ENCODE measurements at places on chromosomes 1 and 21. TPM values are rescaled to one million over a fixed set of nuclear protein-coding genes. Genes with fewer than 3 reads are reported as not detected.

Gene LYSMD1
- total RNA-seq: 12.3 TPM

Gene ZBTB17
- total RNA-seq: 23.4 TPM

Gene AQP10
- total RNA-seq: not detected

Gene IL22RA1
- 0.24 TPM for total RNA-seq

Gene CFHR1
- not detected for total RNA-seq

Gene GJA9
- not detected for total RNA-seq

Gene MUTYH
- total RNA-seq: 8.3 TPM

Gene GBP2
- total RNA-seq: 13.1 TPM

Gene CD34
- total RNA-seq: 84.8 TPM

Gene SPRR2B
- not detected for total RNA-seq

Gene ZSCAN20
- total RNA-seq: 4.7 TPM

- no peak for DNase-seq
These were observed 192.9 kb upstream of the PTGFR start for GRCh38 chr1:78297836-78298235.

DNA sequence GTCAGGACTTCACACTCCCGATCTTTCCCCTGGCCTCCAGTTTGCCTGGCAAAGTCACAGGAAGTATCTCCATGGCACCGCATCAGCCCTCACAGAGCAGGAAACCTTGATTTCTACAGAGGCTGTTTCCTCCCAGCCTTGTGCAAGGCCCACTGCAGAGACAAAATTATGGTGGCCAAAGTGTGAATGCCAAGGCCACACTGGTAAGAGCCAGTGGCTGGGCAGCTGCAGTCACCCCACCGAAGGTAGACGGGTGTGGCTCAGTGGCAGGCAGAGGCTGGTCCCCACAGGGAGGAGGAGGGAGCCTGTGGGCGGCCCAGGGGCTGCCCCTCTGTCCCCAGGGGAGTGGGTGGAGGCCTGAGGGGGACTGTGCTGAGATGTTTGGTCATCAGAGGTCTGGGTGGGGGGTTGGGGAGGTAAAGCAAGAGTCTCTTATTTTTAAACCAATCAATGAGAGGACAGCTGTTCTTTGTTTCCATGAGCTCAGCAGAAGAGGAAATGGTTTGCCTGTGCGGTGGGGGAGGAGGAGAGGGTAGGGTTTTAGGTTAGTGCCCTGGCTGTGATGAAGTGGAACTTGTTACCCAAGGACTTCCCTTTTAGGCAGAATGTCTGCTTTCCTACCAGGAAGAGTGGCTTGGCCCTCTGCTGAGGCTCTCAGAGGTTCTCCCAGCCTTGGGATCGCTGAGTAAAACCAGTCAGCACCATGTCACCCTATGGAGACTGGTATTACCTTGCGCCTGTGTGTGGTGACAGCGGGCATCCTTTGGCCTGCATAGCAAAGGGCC lies 18.0 kb upstream of the BTG2 start:
- peak; percentile 83 for DNase-seq

DNA sequence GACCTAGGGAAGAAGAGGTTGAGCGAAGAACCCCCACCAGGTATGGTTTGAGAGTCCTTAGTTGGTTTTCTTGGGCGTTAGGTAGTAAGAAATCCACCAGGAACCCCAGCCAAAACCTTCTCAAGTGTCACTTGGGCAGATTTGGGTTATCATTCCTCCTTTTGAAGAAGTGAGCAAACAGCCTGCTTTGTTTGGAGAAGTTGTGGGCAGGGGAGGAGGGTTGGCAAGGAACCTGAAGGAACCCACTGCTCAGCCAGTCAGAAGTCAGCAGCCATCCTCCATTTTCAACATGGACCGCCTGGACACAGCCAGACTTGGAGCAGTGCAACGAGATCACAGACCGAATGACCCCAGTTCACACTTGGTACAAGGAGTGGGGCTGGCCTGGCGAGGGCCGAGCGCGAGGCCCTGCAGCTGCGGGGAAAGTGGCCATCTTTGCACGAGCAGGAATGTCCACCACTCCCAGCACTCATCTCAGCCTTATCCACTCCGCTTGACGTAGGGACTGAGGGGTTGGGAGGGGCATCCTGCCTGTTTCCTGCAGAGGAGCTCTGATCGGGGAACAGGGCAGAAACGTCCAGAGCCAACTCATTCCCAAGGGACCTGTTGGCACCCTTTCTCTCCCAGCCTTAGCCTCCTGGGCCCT lies 7.2 kb downstream of the ADPRS start:
- no peak for DNase-seq

GRCh38 chr1:77333501-77333900 lies 51.7 kb downstream of the AK5 start:
- DNase-seq: no peak

- DNase-seq: no peak
These were observed 20.5 kb downstream of the SLC19A2 start for GRCh38 chr1:169465281-169465680.

GRCh38 chr1:192147696-192148095 lies 10.6 kb upstream of the RGS18 start:
- DNase-seq: no peak

- peak; percentile 50 for DNase-seq
These were observed 4.0 kb upstream of the LHX8 start for GRCh38 chr1:75129983-75130789.

- no peak for DNase-seq
These were observed 144.3 kb downstream of the NTPCR start for GRCh38 chr1:233094691-233095090.

- no peak for DNase-seq
These were observed 300.3 kb upstream of the B3GALT2 start for GRCh38 chr1:193486671-193487229.

- no peak for DNase-seq
These were observed 75.2 kb upstream of the TEKT2 start for GRCh38 chr1:36008546-36009197.

- DNase-seq: no peak
These were observed 9.9 kb downstream of the KCNJ15 start for GRCh38 chr21:38266732-38267131.

GRCh38 chr1:7294636-7295035 lies 476.5 kb upstream of the VAMP3 start:
- no peak for DNase-seq

DNA sequence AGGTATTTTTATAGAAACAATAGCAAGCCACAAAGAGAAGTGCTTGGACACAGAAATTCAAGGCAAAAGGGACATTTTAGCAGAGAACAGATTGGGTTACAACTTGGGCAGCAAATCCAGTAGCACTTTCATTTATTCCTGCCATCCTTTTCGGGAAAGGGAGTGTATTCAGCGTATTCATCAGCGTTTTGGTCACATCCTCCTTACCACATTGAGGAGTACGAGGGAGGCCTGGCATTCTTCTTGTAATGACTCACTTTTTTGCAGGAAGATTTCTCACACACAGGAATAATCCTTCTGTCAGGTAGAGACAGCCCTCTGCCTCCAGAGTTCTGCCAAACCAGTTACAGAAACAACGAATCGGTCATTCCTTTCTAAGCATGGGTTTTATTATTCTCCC lies 18.1 kb upstream of the FAM78B start:
- no peak for DNase-seq

GRCh38 chr1:171937938-171938337 lies 96.6 kb downstream of the DNM3 start:
- no peak for DNase-seq

- no peak for DNase-seq
These were observed 103.1 kb downstream of the ATP6V1G3 start for GRCh38 chr1:198437332-198437731.

GRCh38 chr1:235019961-235020360 lies 108.7 kb downstream of the TOMM20 start:
- DNase-seq: no peak

GRCh38 chr1:7043719-7044535 lies 258.7 kb downstream of the CAMTA1 start:
- no peak for DNase-seq

DNA sequence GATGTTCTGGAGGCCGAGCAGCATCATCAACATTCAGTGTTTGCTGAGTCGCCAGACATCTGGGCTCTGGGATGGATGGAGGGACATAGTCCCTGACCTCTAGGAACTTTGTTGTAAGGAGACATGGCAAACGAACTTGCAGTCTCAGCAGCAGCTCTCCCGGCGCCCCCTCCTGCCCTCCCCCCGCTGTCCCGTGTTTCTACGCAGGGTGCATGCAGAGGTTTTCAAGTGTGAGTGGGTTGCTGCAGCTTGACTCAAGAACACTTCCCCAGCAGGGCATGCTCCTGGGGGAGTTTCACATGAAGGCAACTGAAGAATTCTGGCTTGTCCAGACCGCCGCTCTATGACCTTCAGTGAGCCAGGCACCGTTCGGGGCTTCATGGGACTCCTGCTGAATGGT lies 121.9 kb downstream of the CAMTA1 start:
- no peak for DNase-seq

- DNase-seq: peak; percentile 97
These were observed 10.7 kb downstream of the FAM229A start for GRCh38 chr1:32351399-32352238.

DNA sequence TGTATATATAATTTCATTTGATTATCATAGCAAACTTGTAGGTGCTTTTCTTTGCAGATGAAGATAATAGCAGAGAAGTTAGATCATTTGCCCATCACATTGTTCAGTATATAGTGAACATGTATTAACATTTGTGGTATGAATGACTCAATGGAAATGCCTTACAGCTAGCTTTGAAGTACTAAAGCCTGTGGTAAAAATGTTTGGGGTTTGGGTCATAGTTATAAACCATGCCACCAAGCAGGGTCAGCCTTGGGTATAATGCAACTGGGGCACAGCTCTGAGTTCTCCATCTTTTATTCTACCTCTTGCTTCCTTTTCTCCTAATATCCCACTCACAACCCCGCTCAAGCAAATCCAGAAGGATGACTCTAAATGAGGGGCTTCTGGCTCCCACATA lies 141.6 kb downstream of the KCNT2 start:
- DNase-seq: no peak

GRCh38 chr1:6177681-6178380 lies 2.3 kb downstream of the CHD5 start:
- no peak for DNase-seq

DNA sequence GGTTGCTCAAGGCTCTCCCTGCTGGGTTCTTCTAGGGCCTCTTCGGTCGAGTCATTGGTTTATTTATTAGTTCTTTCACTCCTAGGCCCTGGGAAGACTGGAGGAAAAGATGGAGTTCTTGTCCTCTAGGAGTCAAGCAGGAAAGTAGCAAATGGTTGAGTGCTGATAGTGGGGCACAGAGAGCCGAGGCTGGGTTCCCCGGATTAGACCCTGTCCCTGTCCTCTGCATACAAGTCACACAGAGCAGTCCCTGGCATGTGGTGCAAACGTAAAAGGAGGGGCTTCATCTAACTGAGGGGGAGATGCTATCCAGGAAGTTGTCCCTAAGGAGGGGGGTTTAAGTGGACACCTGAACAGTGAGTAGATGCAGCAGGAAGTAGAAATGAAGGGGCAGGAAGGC lies 19.2 kb upstream of the KCNE2 start:
- DNase-seq: no peak

- DNase-seq: no peak
These were observed 30.6 kb downstream of the ELK4 start for GRCh38 chr1:205601205-205601604.

- no peak for DNase-seq
These were observed 40.5 kb downstream of the S100B start for GRCh38 chr21:46564391-46564790.

GRCh38 chr1:63623952-63624351 lies 30.7 kb downstream of the PGM1 start:
- DNase-seq: no peak

- DNase-seq: no peak
These were observed 7.4 kb downstream of the PLEKHM2 start for GRCh38 chr1:15691434-15692032.
